Stimulated activated CD4-positive, alpha-beta T cell treated with anti-CD3 and anti-CD28 coated beads, Interleukin-4, amount 100 ng/mL, for 48 hours (primary cell): ENCODE measurements at places on chromosomes 13 and 19.

- no peak for DNase-seq
Observed at GRCh38 chr19:38557205-38557799, 60.5 kb downstream of the MAP4K1 start.

DNA sequence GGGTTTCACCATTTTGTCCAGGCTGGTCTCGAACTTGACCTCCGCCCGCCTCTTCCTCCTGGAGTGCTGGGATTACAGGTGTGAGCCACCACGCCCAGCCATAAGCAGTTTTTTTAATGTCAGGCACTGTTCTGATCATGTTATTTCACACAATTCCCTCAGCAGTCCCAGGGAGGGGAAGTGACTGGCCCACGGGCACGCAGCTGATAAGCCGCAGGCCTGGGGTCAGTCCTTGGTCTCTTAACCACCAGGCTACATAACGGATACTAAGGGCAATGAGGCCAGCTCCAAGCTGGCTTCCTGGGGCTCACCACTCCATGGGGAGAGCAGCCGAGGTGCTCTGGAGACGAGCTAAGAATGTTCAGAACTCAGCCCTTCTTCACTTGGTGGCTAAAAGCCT lies 13.5 kb downstream of the BRSK1 start:
- no peak for DNase-seq

DNA sequence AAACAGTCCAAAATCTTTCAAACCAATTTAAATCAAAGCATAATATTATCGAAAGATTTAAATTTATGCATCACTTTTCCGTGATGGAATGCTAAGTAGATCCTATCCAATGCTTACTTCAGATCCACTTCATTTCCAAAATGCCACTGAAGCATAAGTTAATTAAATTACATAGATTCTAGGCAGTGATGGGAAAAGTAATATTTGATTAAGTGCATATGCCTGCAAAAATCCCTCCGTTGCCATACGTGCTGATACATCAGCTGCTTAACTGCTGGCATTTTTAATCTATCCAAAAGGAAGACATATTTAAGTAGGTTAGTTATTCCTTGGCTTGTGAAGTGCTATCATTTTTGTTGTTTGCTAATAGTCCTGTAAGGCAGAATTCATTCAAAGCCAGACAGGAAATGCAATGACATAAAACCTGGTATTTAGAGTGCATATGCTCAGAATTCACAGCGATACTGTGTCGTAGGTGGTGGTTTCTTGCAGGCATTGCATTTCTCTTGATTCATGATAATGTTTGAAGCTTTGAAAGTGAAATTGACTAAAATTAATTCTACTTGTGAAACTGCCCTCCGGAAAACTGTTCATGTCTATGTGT lies 738.3 kb upstream of the GPC6 start:
- DNase-seq, result no peak

DNA sequence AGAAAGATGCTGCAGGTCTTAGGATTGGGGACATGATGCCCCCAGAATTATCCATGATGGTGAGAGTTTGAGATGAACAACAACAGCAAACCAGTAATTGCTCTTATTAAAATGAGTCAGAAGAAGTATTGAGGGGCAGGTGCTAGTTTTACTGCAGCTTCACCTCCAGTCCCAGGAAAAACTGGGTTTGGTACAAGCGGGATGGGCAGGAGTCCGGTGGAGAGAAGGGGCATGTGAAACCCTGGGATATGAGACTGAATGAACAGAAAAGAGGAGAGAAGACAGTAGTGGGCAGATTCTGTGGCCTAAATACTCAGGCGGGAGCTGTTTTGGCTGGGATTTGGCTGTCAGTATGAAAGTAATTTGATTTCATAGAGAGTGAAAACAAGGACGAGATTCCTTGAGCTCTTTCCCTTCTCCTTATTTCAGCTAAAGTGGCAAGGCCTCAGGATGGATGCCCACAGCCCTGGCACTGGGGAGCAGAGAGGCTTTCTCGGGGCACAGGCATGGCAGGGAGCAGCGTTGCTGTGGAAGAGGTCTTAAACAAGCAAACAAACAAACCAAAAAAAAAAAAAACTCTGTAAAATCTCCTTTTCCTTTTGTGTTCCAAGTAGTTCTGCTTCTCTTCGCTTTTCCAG lies 30.7 kb downstream of the NFIX start:
- no peak for DNase-seq

DNA sequence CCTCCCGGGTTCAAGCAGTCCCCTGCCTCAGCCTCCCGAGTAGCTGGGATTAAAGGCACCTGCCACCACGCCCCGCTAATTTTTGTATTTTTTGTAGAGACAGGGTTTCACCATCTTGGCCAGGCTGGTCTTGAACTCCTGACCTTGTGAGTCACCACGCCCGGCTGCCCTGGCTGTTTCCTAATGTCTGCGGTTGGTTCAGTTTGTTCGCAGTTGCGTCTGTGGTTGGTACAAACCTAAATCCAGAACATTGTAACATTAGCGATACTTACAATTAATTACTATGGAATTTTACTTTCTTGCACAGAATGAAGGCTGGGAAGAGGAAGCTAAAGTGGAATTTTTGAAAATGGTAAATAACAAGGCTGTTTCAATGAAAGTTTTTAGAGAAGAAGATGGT lies 38.1 kb downstream of the RNF17 start:
- DNase-seq, result no peak

DNA sequence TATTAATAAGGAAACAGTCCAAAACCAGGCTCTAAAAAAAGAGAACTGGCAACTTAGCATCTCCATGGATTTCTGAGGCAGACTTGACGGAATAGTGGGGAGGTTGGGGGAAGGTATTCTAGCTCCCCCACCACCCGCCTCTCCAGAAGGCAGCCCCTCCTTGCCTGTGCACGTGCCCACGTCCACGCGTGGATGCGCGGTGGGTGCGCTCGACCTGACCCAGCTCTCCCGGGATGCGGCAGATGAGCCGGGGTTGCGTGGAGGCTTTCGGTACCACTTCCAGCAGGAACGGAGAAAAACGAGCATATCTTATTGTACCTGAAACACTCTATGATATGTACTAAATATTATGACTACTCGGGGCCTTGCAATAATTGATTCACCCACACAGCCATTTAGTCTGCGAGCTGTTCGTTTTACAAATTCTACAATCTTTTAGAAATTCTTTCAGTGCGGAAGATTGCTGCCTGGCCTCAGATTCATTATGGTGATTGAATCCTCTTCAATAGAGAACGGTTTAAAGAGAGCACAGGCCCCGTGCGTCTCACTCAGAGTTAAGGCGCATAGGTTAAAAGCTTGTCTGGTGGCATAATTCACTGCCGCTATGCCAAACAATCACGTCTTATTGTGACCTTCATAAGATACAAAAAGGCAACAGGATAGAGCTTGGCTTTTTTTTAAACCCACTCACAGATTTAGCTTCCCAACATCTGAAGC lies 117.9 kb downstream of the URI1 start:
- DNase-seq, result no peak

DNA sequence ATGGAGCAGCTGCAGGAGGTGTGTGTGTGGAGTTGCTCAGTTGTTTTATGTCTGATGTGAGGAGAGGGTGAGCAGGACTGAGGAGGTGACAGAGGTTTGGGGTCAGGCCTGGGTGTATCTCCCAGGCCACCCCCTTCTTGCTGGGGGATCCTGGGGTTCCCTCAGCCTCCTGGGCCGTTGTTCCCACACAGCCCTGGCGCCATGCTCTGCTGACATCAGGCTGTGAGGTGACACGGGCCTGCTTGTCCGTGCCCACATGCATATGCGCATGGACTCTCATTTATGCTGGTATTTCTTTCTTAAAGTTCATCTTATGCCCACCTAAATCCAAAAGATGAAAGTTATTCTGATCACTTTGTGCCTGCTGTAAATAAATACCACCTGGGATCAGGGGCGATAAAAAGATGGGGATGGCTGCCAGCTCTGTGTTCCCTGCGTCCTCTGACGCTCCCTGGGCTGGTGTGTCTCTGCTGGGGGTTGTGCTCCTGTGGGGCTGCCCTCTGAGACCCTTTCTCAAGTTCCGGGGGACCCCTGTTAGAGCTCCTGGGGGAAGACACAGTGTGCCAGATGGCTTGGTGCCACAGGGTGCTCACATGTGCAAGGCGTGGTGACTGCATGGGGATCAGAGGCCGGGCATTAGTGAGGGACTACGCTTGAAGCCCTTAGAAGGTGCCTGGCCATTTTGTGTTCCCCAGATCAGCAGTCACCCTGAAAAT lies 12.6 kb downstream of the NAXD start:
- DNase-seq, result no peak

- no peak for DNase-seq
Observed at GRCh38 chr19:46674416-46675178, 13.6 kb upstream of the DACT3 start.

DNA sequence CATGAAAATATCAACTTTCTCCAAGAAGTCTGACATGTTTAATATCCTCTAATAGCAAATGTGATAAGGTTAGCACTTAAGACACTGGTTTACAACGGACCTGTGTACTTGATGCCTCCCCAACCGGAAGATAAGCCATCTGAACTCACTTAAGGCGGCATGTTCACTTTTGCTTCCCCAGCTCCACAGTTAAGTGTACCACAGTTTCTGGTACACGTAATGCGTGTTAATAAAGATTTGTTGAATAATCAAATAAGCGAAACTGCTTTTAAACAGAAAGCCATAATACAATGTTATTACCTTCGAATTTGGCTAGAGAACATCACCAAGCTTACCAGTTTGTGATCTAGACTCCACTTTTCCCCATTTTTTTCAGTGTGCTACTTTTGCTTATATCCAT lies 1.4 kb upstream of the PAN3 start:
- DNase-seq, result no peak

DNA sequence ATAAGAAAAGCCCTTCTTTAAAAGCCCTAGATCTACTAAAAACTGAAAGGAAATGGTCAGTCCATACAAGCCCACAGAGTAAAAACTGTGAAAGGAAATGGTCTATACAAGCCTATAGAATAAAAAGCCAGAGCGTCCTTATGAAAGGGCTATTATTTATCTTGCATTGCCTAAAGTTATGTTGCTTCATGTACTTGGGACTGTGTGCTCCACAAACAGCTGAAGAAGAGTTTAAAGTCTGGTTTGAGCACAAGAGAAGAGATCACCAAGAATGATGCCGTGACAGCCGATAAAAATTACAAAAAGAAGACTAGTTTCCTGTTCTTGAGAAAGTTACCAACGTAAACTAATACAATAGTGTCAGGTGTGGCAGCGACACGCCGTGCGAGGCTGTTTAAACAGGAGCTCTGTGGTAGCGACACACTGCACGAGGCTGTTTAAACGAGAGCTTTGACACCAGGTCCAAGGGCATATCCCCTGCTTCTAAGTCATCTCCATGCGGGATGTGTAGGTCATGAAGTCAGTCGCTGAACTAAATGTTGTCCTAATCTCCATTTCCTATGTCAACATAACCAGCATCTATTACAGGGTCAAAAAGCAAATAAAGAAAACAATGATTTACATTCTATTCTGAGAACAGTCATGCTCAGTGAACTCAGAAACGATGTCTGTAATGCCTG lies 24.9 kb downstream of the PCID2 start:
- DNase-seq, result no peak

DNA sequence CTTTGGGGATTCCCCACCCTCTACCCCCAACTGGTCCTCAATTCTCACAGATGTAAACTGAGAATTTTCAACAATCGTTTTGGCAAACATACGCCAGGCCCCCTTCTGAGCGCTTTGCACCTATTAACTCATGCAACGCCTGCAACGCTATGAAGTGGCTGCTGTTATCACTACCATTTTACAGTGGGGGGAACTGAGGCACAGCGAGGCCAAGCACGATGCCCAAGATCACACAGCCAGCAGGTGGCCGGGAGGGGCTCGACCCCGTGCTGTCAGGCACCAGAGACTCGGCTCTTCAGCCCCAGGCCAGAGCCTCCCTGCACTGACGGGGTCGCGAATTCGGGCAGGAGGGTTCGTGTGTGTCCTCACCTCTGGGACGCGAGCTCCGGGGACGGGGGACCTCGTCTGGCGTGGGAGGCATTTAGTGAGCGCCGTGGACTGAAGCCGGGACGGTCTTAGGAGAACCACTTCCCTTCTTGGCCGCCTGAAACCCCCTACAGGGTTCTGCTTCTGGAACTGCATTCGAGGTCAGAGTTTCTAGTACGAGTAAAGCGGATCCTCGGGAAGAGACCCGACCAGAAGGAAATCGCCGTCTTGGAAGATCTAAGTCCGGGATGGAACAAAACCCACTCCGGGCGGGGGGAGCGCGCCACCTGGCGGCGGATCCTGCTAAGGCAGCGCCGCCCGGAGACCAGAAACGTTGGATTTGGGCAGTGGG lies 21.0 kb downstream of the ZNF114 start:
- peak; percentile 50 for DNase-seq

- DNase-seq, result no peak
Observed at GRCh38 chr13:112734696-112735547, 45.1 kb downstream of the ATP11A start.

GRCh38 chr13:96650301-96650886 lies 343.9 kb downstream of the OXGR1 start:
- DNase-seq, result no peak

DNA sequence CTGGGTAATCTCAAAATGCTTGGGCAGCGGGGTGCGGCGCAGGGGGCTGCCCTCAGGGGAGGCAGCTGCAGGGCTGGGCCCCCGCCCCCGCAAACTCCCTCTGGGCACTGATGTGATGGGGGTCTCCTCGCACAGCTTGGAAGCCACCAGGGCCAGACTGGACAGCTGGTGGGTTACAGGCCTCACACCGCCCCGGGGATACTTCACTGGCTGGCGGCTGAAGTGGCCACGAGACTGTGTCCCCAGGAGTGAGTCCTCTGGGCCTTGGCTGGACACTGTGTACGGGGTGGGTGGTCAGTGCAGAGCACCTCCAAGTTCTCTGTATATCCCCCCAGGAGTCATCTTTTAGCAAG lies 2.0 kb upstream of the LPAR2 start:
- DNase-seq, result no peak

DNA sequence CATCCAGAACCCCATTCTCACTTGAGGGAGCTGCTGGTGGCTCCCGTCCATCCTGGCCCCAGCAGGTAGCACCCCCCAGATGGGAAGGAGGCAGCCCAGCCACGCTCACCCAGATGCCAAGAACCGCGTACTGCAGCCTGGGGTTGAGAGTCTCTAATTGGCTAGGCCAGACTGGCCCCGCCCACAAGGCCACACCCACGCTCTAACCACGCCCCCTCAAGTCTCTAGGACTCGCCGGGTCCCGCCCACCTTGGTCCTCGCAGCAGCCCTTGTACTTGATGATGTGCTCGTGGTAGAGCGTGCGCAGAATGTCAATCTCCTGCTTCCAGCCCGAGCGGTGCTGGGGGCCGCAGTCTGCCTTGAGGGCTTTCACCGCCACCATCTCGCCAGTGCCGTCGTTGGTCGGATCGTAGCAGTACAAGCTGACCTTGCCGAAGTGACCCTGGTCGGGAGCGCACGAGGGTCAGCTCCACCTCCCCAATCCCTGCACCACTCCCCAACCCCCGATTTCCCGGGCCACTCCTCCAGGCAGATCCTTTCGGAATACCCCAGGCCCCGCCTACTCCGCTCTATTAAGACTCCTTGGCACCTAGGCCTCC lies 14.5 kb upstream of the ICAM3 start:
- peak; percentile 68 for DNase-seq
